ENCODE measurements at places on chromosomes 7 and 10. TPM values are rescaled to one million over a fixed set of nuclear protein-coding genes. Genes with fewer than 3 reads are reported as not detected.
A peak's percentile ranks its signal among the peaks of the same experiment; 100 is the strongest.

Gene LFNG
- 4.3 TPM for total RNA-seq

Gene SPDYE6
- total RNA-seq, result not detected

- no peaks in the 10 kb centered on the region for H3K4me1 ChIP-seq
- H3K27me3 ChIP-seq, result no peaks in the 10 kb centered on the region
- H3K36me3 ChIP-seq, result no peaks in the 10 kb centered on the region
- H3K27ac ChIP-seq, result no peak overlapping the region
- H3K4me3 ChIP-seq, result no peak overlapping the region
- DNase-seq, result no peak
Observed at GRCh38 chr7:127911968-127912511, 119.2 kb downstream of the LRRC4 start.

Gene BRI3
- total RNA-seq, result 55.6 TPM

Gene ASL
- total RNA-seq, result 13.0 TPM

DNA sequence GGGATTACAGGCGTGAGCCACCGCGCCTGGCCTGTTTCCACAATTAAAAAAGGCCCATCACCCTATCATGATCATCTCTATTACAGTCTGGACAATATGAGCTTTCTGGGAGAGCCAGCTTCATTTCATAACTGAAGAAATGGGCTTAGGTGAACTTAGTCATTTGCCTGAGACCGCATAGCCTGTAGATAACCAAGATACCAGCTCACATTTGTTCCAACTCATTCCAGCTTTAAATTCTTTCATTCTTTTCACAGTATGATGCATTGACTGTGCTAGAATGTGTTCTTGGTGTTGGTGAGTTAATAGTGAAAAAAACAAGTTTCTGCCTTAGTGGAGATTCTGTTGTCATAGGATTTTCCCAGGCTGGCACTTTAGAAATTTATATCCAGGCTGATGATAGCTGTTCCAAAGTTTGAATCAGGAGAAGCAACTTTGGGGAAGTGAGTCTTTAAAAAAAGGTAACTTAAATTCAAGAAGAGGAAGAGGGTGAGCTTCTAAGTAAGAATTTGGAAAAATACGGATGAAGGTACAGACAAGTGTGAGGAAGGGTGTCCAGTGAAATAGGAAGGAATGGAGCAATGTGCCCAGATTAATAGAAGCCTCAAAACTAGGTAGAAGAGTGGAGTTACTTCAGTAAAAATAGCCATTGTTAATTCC lies 2.1 kb upstream of the H2AZ2 start:
- no peak overlapping the region for H3K4me3 ChIP-seq
- DNase-seq, result no peak
- H3K36me3 ChIP-seq, result no peaks in the 10 kb centered on the region
- peaks cover 28% of the 10 kb centered on the region for H3K4me1 ChIP-seq
- H3K27ac ChIP-seq, result no peak overlapping the region

Gene WDR86
- 0.33 TPM for total RNA-seq

DNA sequence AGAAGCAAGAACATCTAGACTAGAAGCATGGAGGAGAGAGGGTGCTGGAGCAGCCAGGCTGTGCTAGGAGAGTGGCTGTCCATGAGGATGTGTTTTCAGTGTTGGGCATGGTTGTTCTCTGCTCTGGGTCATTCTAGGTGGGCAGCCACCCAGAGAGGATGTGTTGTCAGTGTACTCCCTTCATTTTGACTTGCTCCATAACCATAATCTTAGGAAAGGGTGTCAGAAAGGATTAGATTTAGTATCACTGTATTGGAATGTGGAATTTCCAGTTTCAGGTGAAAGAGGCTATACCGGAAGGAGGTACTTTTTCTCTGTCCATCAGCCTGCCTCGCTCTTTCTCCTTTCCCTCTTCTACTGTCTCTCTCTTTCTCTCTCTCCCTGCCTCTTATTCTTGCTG lies 474.5 kb upstream of the PODXL start:
- no peak for DNase-seq
- H3K4me3 ChIP-seq, result no peak overlapping the region
- no peaks in the 10 kb centered on the region for H3K27me3 ChIP-seq
- H3K4me1 ChIP-seq, result no peaks in the 10 kb centered on the region
- no peaks in the 10 kb centered on the region for H3K36me3 ChIP-seq

GRCh38 chr7:23470330-23471105 lies at the start of gene IGF2BP3:
Gene IGF2BP3 (minus strand): TSS chr7:23470491. CDS start chr7:23470110, 381 bp downstream.
- no peaks in the 10 kb centered on the region for H3K36me3 ChIP-seq
- DNase-seq, result no peak
- no peak within 1 kb of the TSS for H3K27ac ChIP-seq
- H3K4me1 ChIP-seq, result peaks cover 56% of the 10 kb centered on the region
- peaks cover 70% of the 10 kb centered on the region for H3K27me3 ChIP-seq

GRCh38 chr10:126042354-126042753 lies 146.0 kb downstream of the FANK1 start:
- no peaks in the 10 kb centered on the region for H3K36me3 ChIP-seq
- peak overlapping the region; percentile 17 for H3K27ac ChIP-seq
- no peak overlapping the region for H3K4me3 ChIP-seq
- DNase-seq, result no peak

Gene EN2
- not detected for total RNA-seq

GRCh38 chr10:61751599-61751998 lies 88.9 kb downstream of the CABCOCO1 start:
- no peak overlapping the region for H3K27ac ChIP-seq
- H3K4me3 ChIP-seq, result no peak overlapping the region
- H3K4me1 ChIP-seq, result no peaks in the 10 kb centered on the region
- DNase-seq, result no peak
- H3K36me3 ChIP-seq, result no peaks in the 10 kb centered on the region

DNA sequence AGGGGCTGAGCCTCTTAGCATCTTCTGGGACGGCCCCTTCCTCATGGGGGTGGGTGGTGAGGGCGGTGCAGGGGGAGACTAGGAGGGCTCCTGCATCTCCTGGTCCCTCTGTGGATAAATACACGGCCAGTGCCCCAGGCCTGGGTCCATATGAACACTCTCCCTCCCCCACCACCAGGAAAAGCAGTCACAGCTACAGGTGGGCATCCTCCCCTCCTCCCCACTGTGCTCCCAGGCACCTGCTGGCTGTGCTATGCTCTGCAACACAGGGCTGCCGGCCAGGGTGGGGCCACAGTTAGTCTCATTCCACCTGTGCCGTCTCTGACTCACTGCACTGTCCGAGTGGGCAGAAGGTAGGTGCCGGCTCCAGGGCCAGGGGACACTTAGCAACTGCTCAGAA lies 87.3 kb upstream of the INSIG1 start:
- DNase-seq, result no peak
- no peaks in the 10 kb centered on the region for H3K4me1 ChIP-seq
- H3K27ac ChIP-seq, result no peak overlapping the region
- no peak overlapping the region for H3K4me3 ChIP-seq
- no peaks in the 10 kb centered on the region for H3K27me3 ChIP-seq

Gene CLRN3
- not detected for total RNA-seq

- H3K27me3 ChIP-seq, result no peaks in the 10 kb centered on the region
- H3K4me1 ChIP-seq, result peaks cover 13% of the 10 kb centered on the region
- DNase-seq, result no peak
- no peak overlapping the region for H3K27ac ChIP-seq
- H3K4me3 ChIP-seq, result no peak overlapping the region
Observed at GRCh38 chr10:113142601-113143362, 192.7 kb downstream of the TCF7L2 start.

Gene CHRM2
- 55.3 TPM for total RNA-seq

GRCh38 chr10:31749981-31750840 lies 178.4 kb downstream of the ARHGAP12 start:
- H3K4me3 ChIP-seq, result no peak overlapping the region
- no peaks in the 10 kb centered on the region for H3K36me3 ChIP-seq
- H3K4me1 ChIP-seq, result peaks cover 44% of the 10 kb centered on the region
- no peak for DNase-seq
- no peaks in the 10 kb centered on the region for H3K27me3 ChIP-seq
- peak overlapping the region; percentile 78 for H3K27ac ChIP-seq

GRCh38 chr7:10266976-10267375 lies 706.7 kb upstream of the PHF14 start:
- H3K4me3 ChIP-seq, result no peak overlapping the region
- H3K27ac ChIP-seq, result no peak overlapping the region
- H3K4me1 ChIP-seq, result peaks cover 5% of the 10 kb centered on the region
- no peak for DNase-seq
